ENCODE measurements at places on chromosomes 6 and 20. TPM values are rescaled to one million over a fixed set of nuclear protein-coding genes. Genes with fewer than 3 reads are reported as not detected.
A peak's percentile ranks its signal among the peaks of the same experiment; 100 is the strongest.

The SMIM8 gene
- total RNA-seq = 8.3 TPM

GRCh38 chr6:10403385-10404106 is 11.3 kb downstream of the TFAP2A start:
- DNase-seq = no peak
- peak overlapping the region; percentile 58 for H3K4me3 ChIP-seq
- no peak overlapping the region for H3K27ac ChIP-seq
- H3K27me3 ChIP-seq = peaks cover 86% of the 10 kb centered on the region
- H3K4me1 ChIP-seq = peaks cover 13% of the 10 kb centered on the region

DNA sequence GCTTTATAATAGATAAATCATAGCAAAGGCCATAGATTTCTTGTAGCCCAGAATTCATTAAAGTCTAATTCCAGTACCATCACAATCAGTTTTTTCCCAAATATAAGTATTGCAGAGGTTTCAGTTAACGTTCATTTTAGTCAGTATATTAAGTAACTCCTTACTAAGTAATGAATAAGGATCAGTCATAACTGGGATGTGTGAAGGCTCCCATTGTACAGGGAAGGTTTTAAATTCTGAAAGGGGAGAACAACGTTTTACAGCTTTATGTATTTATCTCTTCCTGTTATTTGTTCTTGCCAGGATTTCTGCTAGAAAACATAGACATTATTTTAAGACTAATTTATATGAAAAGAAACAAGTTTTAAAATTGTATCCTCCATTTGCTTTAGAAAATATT is 215.5 kb upstream of the LAMP5 start:
- DNase-seq = no peak
- H3K27ac ChIP-seq = no peak overlapping the region
- H3K27me3 ChIP-seq = no peaks in the 10 kb centered on the region
- no peaks in the 10 kb centered on the region for H3K36me3 ChIP-seq
- H3K4me3 ChIP-seq = no peak overlapping the region
- H3K4me1 ChIP-seq = no peaks in the 10 kb centered on the region

The SLC4A11 gene
- 0.14 TPM for total RNA-seq

DNA sequence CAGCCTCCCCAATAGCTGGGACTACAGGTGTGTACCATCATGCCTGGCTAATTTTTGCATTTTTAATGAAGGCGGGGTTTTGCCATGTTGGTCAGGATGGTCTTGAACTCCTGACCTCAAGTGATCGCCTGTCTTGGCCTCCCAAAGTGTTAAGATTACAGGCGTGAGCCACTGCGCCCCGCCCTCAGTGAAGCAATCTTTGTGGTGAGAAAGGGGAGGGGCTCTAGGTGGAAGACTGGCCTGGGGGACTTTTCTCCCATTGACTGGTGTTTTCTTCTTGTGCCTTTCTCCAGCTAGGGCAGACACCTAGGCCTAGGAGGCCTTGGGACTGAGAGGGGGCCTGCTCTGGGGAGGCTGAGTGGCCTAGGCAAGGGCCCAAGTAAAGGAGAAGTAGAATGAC is 84.1 kb downstream of the DNAAF9 start:
- no peaks in the 10 kb centered on the region for H3K36me3 ChIP-seq
- H3K4me3 ChIP-seq = no peak overlapping the region
- H3K4me1 ChIP-seq = no peaks in the 10 kb centered on the region
- H3K27me3 ChIP-seq = no peaks in the 10 kb centered on the region

The RNF182 gene
- 0.90 TPM for total RNA-seq

GRCh38 chr6:41269716-41270115 is 16.8 kb downstream of the TREM1 start:
- H3K27me3 ChIP-seq = no peaks in the 10 kb centered on the region
- H3K4me3 ChIP-seq = no peak overlapping the region
- H3K27ac ChIP-seq = no peak overlapping the region

DNA sequence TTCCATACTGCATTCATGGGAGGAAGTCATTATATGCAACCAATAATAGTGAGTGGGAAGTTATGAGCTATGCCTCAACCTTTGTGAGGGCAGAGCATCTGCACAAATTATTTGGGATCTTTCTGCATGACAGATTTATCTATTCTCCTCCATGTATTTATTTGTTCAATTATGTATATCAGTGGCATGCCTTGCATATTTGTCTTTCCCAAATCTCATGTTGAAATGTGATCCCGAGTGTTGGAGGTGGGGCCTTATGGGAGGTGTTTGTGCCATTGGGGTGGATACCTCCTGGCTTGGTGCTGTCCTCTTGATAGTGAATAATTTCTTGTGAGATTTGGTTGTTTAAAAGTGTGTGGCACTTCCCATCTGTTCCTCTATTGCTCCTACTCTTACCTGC is 1246.0 kb upstream of the CITED2 start:
- no peaks in the 10 kb centered on the region for H3K27me3 ChIP-seq
- no peaks in the 10 kb centered on the region for H3K4me1 ChIP-seq
- H3K36me3 ChIP-seq = no peaks in the 10 kb centered on the region
- no peak overlapping the region for H3K27ac ChIP-seq

DNA sequence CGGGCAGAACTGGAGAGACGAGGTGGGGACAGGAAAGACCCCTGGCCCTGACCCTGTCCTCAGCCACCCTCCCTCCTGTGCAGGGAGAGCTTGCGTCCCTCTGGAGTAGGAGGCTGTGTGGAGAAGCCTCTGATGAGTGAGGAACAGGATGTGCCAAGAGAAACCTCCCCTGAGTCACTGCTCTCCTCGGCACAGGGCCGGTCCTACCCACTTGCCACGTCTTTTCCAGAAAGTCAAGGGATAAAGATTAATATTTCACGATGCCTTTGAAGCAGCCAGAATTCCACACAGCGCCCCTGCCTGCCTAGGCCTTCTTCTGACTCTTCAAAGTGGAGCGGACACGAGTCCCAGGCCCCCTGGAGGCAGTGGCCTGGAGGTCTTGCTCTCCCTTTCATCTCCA is 34.9 kb upstream of the THBS2 start:
- no peak overlapping the region for H3K27ac ChIP-seq
- no peaks in the 10 kb centered on the region for H3K4me1 ChIP-seq
- no peaks in the 10 kb centered on the region for H3K36me3 ChIP-seq
- no peak overlapping the region for H3K4me3 ChIP-seq

DNA sequence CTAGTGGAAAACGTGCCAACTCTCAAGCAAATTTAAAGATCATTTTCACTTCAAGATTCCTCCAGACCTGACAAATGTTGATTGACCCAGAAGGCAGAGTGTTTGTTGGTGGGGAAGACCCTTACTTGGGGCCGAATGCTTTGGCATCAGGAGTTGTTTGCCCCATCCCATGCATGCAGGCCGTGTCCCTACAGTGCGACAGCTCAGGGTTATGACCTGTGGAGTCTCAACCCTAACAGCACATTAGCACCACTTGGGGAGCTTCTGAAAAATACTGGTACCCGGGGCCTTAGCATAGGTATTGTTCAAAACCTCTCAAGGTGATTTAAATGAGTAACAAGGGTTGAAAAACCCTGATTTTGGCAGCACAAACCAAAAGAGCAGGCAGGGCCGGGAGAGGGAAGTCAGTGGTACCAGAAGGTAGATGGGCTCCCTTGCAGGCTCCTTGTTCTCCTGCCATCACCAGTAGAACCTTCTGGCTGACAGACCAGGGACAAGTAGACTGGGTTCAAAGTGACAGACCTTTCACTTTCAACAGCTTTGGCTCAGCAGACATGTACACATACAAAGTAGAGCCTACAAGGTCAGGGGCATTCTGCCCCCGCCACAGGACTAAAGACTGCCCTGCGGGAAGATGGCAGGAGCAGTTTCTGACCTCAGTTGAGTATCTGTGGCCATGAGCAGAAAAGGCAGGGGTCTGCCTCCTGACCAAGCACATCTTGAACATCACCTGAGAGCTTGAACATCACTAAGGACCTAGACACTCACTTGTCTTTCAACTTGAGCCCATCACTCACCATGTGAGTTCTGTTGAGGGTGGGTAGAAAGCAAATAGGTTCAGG is 39.6 kb downstream of the PLCG1 start:
- no peaks in the 10 kb centered on the region for H3K4me1 ChIP-seq
- peaks cover 66% of the 10 kb centered on the region for H3K36me3 ChIP-seq
- no peak overlapping the region for H3K4me3 ChIP-seq
- H3K27me3 ChIP-seq = no peaks in the 10 kb centered on the region
- no peak for DNase-seq
